Choroid plexus epithelial cell (primary cell): ENCODE measurements at places on chromosomes 16 and 17.

- peak; percentile 24 for DNase-seq
Observed at GRCh38 chr17:44065668-44066203, 735 bp downstream of the LSM12 start.

DNA sequence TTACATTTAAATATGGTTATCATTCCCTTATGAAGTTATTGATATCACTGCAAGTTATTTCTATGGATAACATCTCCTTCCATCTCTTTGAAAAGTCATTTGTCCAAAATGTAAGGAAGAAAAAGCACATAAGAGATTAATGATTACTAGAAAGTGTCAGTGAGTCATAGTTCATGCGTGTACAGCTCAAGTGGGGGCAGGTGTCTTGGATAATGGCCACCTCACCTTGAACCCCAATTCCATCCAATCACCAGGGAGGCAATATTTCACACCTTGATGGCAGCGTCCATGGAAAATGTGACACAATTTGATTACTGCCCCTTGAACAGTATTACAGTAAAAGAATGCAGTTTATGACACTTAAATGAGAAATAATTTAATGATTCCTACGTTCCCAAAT, 358.3 kb upstream of the SOX9 start:
- no peak for DNase-seq

GRCh38 chr16:29688172-29688571, 9.2 kb downstream of the QPRT start:
- DNase-seq = no peak

DNA sequence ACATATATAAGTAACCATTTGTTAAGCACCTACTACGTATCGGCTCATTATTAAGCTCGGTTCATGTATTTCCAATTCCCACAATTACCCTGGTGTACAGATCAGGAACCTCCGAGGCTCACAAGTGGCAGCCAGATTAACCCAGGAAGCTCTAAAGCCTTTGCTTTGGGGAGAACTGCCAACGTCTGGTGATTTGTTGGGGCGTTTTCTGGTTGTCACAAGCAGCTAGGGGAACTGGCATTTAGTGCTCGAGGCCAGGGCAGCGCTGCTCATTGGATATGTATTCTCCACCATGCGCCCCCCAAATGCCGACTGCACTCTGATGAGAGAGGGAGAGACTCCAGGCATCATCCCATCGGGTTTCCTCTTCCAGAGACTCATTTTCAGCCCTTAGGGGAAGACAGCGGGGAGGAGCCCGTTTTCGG, 541 bp downstream of the ZNF18 start:
- DNase-seq = peak; percentile 35

GRCh38 chr17:77425348-77425747, 284.6 kb downstream of the SEC14L1 start:
- DNase-seq = no peak

DNA sequence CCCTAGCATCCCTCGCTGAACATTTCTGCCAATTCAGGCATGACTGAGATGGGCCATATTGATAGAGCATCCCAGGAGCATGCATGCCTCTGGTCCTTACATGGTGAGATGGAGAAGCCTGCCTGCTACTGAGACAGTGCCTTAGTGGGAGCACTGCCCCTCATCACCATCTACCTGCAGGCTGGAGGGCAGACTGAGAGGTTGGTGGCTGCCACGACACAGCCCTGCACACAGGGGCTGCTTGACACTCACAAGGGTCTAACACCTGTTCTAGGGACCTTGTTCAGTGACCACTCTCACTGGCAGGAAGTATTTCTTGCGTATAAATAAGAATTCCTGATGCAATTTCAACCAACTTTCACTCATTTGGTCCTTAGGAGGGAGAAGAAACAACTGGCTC, 34.0 kb downstream of the WIPI1 start:
- DNase-seq = no peak

DNA sequence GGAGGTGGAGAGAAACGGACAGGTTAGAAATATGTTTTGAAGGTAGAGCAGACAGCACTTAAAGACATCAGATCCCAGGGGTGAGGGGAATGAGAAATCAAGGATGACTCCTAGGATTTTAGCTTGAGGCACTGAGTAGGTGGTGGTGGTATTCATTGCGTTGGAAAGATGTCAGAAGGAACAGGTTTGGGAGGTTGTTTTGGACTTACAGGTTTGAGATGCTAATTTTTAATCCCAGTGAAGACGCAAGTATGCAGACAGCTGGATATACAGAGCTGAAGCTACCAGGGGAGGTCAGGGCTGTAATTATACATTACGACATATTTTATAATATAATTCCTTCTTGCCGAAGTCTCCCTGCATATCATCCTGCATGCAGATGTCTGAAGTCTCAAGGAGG, 433.3 kb downstream of the XYLT1 start:
- no peak for DNase-seq

GRCh38 chr17:74882517-74883240, 9.9 kb upstream of the FDXR start:
- DNase-seq = no peak
